ENCODE measurements at places on chromosomes 1 and 21. TPM values are rescaled to one million over a fixed set of nuclear protein-coding genes. Genes with fewer than 3 reads are reported as not detected.
A peak's percentile ranks its signal among the peaks of the same experiment; 100 is the strongest.

- H3K4me1 ChIP-seq, result peaks cover 87% of the 10 kb centered on the region
- H3K36me3 ChIP-seq, result no peaks in the 10 kb centered on the region
- H3K4me3 ChIP-seq, result 0 out of 2 replicates have a peak overlapping the region, but pooled peaks have one; percentile 15
- no peaks in the 10 kb centered on the region for H3K27me3 ChIP-seq
Measured at GRCh38 chr1:59142311-59143132, 154.4 kb upstream of the FGGY start.

- peak; percentile 39 for DNase-seq
- H3K4me3 ChIP-seq, result peak overlapping the region; percentile 57
- no peaks in the 10 kb centered on the region for H3K27me3 ChIP-seq
- H3K36me3 ChIP-seq, result no peaks in the 10 kb centered on the region
- peaks cover 15% of the 10 kb centered on the region for H3K4me1 ChIP-seq
Measured at GRCh38 chr1:9687120-9687873, 35.8 kb downstream of the PIK3CD start.

GRCh38 chr1:244603498-244603897 is 49.4 kb upstream of the DESI2 start:
- no peaks in the 10 kb centered on the region for H3K36me3 ChIP-seq
- H3K4me3 ChIP-seq, result no peak overlapping the region
- no peak overlapping the region for H3K27ac ChIP-seq
- peaks cover 18% of the 10 kb centered on the region for H3K4me1 ChIP-seq
- no peaks in the 10 kb centered on the region for H3K27me3 ChIP-seq

RAD54L gene
- 44.8 TPM for total RNA-seq

GABRD gene
- not detected for total RNA-seq

All from PC-9 (cell line).